ENCODE measurements at places on chromosomes 12 and 14.

- DNase-seq = peak; percentile 30
Measured at GRCh38 chr14:23478109-23478759, 8.7 kb downstream of the NGDN start.

GRCh38 chr14:75861161-75861621, 120.6 kb downstream of the TGFB3 start:
- peak; percentile 72 for DNase-seq

DNA sequence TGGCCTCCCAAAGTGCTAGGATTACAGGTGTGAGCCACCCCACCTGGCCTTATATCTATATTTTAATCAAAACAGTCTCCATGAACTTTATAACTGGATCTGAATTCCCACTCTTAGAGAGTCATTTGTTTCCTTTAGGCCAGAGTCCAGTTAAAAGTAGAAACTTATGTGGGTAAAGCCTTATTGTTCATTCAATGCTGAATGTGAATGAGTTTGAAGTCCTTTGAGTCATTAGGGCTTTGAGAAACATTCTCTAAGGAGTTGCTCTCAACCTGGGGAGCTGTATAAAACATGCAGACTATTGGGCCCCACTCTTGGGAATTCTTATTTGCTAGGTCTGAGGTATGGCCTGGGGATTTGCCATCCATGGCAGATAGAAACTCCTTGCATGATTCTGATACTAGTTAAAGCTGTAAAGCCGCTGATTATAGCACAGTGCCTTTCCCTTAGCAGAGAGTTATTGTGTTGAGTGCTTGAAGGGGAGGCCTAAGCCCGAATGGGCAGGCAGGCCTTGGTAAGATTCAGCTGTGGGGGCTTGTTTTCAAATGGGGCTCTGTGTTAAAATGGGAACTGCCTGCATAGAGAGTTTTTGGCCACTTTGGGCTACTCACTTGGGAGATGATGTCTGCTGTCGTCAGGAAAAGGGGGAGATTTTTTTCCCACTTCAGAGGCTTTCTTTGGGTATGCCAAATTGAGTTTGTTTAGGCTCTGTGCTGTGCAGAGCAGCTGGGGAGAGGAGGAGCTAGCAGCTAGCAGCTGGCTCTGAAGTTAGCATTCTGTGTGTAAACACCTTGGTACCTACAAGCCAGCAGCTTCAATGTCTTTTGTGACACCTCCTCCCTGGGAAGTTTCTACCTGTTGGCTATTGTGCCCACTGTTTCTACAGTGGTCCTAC, 117.5 kb downstream of the DACT1 start:
- no peak for DNase-seq

DNA sequence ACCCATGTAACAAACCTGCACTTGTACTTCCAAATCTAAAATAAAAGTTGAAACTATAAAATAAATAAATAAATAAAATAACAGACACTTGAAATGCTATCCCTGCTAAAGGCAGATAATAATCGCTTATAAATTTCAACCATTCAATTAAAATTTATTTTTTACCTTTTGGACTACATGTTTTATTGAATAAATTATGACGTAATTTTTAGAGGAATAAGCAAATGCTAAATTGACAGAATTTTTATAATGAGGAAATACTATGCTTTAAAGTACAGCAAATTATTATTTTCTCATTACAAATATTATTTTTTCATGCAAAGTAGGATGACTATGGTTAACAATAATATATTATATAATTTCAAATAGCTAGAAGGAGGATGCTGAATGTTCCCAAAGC, 658.6 kb upstream of the LMO3 start:
- no peak for DNase-seq

- DNase-seq = no peak
Measured at GRCh38 chr12:120252071-120252906, 13.2 kb downstream of the PXN start.

DNA sequence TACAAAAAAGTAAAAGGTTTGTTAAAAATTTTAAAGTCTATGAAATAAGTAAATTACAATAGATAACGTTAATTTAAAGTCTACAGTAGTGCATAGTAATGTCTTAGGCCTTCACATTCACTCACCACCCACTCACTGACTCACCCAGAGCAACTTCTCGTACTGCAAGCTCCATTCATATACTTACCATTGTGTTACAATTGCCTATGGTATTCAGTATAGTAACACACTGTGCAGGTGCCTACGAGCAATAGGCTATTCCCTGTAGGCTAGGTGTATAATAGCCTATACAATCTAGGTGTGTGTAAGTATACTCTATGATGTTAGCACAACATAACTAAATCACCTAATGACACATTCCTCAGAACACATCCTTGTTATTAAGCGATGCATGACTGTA, 435.3 kb upstream of the TMTC1 start:
- no peak for DNase-seq

DNA sequence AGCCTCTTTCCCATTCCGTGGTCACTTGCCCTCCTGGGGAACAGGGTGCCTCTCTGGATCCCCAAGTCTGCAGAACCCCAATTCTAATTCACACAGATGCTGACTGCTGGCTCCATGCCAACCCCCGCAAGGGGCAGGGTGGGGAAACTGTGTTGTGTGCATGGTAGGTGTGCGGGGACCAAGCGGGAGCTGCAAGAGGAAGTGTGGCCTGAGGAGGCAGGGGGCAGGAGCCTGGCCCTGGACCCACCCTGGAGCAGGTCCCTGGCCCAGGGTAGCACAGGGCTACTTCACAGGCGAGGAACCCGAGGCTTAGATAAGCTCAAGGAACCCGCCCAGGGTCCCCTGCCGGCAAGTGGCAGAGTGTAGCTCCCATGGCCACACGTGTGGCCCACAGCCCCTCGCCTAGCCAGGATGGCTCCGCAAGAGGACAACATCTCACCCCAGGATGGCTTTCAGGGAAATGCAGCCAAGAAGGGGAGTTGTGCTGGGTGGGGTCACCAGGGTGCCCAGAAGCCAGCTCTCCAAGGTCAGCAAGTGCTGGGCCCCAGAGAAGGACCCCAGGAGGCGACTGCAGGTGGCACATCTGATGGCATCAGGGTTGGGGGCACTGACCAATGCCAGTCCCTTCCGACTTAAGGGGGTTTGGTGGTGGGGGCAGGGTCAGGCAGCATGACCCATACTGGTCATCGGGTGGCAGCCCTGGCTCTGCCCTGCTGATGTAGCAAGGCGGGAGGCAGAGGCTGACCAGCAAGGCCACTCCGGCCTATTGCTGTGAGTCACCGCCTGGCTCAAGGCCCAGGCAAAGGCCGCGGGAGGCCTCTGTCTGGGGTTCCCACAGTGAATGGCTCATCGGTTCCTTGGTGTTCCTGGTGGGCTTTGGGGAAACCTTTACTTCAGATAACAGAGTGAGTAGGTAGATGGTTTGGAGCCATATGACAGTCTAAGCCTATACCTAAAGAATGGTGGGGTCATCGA, 37.3 kb upstream of the EML1 start:
- peak; percentile 31 for DNase-seq
